ENCODE measurements at places on chromosomes 12 and 14.
A peak's percentile ranks its signal among the peaks of the same experiment; 100 is the strongest.

DNA sequence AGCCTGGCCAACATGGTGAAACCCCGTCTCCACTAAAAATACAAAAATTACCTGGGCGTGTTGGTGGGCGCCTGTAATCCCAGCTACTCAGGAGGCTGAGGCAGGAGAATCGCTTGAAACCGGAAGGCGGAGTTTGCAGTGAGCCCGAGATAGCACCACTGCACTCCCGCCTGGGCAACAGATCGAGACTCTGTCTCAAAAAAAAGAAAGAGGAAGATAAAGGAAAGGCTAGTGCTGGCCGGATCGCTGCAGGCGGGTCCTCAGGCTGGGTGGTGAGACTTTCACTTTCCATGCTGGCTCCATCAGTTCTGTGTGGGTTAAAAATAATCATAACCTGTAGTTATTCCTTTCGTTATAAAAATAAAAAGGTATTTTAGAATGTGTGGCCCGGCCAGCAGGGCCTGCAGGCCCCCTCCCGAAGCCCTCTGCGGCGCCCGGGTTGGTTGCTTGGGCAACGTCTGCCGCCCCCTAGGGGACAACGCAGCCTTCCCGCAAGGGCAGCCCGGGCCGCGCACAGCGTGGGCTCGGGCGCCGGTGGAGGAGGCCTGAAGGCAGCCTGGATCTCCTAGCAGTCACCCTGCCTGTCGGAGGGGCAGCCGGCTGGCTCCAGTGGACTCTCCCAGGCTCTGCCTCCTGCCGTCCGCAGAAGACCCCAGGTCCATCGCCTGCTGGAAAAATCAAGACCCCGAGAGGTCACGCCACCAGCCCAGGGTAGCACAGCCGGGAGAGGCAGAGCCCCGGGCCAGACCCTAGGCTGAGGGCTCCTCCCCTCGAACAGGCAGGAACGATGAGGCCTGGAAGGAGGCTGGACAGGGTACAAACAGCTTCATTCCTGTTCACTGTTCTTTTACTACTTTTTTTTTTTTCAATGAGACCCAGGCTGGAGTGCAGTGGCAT lies 5.0 kb upstream of the SLC25A47 start:
- DNase-seq = peak; percentile 78

- no peak for DNase-seq
Measured at GRCh38 chr12:113633678-113634332, 162.1 kb upstream of the LHX5 start.

DNA sequence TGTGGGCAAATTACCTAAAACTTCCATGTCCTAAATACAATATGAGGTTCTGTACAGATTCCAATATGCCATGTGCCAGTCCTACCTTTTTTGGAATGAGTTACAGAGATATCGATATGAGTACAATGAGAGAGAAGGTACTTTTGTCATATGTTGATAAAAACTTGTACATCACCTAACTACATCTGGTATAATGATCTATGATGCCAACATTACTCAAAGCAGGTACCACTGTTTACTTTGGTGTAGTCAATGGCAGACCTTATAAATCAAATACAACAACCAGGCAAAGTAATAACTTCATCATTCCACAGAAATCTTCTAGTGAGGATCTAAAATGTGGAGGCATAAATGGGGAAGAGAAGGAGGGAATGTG lies 12.7 kb downstream of the TEP1 start:
- DNase-seq = no peak

DNA sequence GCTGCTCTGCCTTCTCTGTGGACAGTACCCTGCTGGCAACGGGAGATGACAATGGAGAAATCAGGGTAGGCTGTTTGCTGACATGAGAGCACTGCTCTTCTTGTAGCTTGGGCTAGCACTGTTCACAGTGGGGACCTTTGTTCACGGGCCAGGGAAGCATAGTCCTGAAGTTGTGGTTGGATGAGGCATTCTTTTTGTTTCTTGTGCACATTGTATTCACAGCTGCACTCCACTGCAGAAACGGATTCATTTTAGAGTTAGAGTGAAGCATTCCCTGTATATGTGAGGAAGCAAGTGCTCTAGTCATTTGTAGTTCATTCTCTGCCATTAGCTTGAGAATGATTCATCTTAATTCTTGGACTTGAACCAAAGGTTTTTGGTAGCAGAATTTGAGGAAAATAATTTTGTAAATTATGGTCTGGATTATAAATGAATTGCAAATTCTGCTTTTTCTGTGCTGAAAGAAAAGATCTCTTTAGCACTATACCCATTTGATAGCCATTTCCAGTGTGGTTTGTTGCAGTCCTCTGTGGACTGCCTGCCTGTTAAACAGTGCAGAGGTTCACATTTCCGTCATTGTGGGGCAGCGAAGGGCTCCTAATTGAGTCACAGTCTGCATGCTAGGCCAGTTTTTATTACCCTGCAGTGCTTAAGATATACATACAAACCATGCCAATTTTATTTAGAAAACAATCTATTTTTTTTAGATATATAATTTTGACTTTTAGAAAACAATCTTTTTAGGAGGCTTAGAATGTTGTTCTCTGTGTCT lies 80.6 kb downstream of the APAF1 start:
- peak; percentile 27 for DNase-seq

DNA sequence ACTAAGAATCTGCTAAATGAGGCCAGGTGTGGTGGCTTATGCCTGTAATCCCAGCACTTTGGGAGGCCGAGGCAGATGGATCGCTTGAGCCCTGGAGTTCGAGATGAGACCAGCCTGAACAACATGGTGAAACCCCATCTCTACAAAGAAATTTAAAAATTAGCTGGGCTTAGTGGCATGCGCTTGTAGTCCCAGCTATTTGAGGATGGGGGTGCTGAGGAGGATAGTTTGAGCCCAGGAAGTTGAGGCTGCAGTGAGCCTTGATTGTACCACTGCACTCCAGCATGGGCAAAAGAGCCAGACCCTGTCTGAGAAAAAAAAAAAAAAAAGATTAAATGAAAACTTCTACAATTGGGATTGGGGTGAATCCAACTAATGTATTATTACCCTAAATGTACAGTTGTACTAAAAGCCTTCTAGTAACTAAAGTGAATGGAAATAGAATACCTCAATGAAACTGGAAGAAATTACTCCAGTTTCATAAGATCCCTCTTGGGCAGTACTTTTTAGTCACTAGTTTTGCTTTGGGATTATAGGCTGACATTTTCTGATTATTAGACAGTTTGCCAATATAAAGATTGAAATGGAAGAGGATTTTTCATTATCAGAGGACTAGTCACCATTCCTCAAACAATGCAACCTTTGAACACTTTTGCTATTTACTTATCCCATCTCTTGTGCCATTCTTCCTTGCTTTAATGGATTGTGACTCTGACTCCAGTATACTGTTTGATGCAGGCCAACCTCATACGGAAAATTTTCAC lies 14.3 kb downstream of the COCH start:
- no peak for DNase-seq

DNA sequence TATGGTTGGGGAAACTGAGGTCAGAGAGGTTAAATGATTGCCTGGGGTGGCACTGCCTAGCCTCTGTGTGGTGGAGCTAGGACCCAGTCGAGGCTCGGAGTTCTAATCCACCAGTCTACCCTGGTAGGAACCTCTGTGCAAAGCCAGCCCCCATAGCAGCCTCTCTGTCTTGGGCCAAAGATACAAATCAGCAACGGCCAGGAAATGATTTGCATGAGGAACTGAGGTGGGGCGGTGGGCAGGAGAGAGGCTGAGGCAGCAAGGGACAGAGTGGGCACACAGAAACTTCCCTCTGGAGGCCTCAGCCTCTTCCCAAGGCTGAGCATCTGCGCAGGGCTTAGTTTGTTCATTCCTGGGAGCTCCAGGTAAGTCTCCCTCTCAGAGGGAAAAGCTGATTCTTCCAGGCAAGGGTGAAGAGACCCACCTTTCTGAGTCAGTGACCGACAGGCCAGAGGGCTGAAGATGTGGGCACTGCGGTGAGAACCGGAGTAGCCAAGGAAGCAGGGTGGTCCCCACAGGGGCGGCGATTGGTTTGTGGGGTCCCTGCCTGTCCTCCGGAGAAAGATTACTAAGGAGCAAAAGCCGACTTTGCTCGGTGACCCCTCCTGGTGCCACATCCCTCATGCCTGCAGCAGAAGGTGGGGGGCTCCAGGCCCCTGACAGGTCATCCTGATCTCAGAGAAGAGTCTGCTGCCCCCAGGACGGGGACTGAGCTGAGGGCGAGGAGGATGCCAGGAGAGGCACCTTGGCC lies 134.6 kb downstream of the CACNA1C start:
- DNase-seq = no peak

DNA sequence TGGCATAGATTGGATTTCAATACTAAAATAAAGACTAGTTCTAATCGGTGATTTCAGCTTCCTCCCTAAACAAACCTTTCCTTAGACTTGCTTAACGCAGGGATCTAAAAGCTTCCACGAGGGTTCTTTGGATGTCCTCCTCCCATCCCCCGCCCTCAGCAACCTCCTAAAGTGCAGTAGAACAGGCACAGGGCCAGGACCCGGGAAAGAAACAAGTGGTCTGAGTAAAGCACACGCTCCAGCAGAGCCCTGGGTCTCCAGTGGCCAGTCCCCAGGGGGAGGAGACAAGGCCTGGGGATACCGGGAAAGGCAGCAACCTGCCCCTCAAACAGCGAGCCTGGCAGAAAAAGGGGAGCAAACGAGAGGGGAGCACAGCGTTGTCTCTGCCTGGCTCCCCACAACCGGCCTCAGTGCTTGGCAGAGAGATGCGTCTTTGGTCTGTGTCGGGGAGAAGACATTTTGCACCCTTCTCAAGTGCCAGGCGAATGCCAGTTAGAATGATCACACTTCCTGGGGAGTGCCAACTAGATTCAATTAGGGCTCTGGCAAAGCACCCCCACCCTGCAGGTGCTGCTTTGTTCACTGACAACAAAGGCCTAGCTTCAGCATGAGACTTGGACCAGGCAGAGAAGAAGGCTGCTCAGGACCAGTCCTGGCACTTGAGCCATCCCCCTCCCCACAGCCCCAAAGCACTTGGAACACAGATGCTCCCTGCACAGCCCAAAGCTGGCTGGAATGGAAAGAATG lies 17.1 kb upstream of the SLC6A12 start:
- no peak for DNase-seq
